ENCODE measurements at places on chromosomes 3 and 15. TPM values are rescaled to one million over a fixed set of nuclear protein-coding genes. Genes with fewer than 3 reads are reported as not detected.

Gene GOLGA6L9
- 0.91 TPM for total RNA-seq

Gene FOXL2NB
- total RNA-seq: not detected

Gene CD200R1L
- total RNA-seq: not detected

Gene CLEC3B
- total RNA-seq: 0.27 TPM

Gene DPPA2
- total RNA-seq: not detected

Gene DUOXA2
- not detected for total RNA-seq

Gene CPLX3
- total RNA-seq: 0.25 TPM

Gene BCHE
- not detected for total RNA-seq

Gene CYP1A2
- total RNA-seq: not detected
